ENCODE measurements at places on chromosomes 12 and 14.
A peak's percentile ranks its signal among the peaks of the same experiment; 100 is the strongest.

DNA sequence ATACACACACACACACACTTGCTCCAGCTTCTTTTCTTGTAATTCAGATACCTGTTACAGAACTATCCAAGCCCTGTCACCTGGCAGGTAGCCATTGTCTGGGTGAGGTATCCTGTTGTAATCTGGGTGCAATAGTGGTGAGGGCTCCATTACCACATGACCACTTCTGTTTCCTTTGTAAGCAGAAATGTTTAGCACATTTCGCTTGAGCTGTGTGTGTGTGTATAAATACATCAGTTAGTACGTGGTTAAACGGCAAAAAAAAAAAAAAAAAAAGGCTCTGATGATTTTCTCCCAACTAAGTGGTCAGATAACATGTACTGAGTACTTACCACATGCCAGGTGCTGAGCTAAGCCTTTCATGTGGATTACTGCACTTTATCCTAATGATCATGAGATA is 129.3 kb upstream of the SSTR1 start:
- no peak for DNase-seq

DNA sequence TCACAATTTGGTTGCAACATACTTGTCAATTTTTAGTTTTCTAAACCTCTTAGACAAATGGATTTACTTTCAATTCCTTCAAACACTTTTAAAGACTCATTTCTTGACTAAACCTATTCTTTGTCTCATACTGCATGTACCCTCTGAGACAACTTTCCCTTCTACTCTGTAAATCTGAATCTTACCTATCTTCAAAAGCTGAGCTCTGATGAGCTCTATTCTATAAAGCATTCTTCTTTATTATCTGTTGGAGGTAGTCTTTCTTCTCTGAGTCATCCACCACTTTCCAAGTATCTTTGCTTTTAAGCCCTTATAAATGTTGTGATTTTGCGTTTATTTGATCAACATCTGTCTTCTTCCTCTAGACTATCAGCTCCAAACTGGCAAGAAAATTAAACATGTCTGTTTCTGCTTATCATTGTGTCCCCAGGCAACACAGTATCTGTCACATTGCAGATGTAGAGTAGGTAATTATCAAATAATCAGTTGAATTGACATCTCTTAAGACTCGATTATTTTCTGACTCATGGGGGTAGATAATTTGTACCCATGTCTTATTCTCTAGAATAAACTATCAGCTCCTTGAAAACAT is 265.6 kb upstream of the FAR2 start:
- DNase-seq = no peak

- no peak for DNase-seq
Measured at GRCh38 chr12:3045494-3045893, 31.7 kb upstream of the TSPAN9 start.

DNA sequence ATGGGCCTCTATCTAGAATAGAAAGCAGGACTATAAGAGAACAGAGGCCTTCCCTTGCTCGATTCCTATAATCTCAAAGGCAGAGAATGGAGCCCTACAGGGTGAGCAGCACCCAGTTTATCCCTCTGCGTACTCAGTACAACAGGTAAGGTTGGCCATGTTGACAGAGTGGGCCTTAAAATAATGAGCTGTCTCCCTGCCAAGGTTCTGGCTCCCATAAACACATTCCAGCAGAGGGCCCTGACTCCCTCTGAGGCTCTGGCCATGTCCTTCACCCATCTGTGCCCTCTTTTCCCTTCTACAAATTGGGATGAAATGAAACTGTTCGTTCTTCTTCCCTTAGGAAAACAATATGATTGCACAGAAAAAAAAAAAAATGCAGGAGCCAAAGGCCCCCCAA is 16.9 kb upstream of the PNMA1 start:
- DNase-seq = no peak

DNA sequence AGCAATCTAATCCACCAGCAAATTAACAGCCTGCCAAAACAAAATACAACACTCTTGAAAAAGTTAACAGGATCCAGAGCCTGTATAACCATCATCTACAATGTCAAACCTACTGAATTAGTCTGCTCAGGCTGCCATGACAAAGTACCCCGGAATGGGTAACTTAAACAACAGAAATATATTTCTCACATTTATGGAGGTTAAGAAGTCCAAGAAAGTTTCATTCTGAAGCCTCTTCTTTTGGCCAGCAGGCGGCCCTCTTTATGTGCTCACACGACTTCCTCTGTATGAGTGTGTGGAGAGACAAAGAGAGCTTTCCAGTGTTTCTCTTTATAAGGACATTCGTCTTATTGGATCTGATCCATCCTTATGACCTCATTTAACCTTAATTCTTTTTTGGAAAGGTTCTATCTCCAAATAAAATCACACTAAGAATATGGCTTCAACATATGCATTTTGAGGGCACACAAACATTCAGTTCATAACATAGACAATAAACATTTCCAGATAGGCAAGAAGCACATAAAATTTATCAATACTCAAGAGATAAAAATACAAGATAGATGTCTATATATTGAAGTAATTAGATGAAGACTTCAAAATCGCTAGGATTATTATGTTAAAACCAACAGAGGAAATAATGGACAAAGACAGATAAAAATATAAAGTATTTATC is 5.9 kb upstream of the RERG start:
- DNase-seq = peak; percentile 36

- no peak for DNase-seq
Measured at GRCh38 chr12:128055567-128055966, 211.4 kb upstream of the TMEM132C start.

DNA sequence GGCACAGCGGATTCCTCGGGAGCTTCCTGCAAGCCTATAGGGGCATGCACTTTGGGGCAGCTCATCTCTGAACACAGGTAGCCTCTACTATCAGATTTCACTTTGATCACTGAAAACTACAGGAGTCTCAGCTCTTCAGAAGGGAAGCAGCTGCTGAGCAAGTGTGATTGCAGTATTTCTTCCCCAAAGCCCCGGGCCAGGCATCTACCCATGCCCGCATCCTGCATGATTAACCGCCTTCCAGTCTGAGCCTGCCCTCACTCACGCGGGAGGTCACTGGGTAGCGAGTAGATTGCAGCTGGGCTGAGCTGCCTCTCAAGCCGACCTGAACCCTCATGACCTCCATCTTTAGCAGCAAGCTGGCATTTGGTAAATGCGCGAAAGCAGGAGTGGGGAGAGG is 334.7 kb downstream of the DPF3 start:
- DNase-seq = peak; percentile 89

- no peak for DNase-seq
Measured at GRCh38 chr14:89828471-89829165, 125.9 kb downstream of the EFCAB11 start.

GRCh38 chr12:54891717-54892478 is 37.6 kb downstream of the MUCL1 start:
- no peak for DNase-seq

GRCh38 chr12:57142727-57143126 is 4.7 kb downstream of the LRP1-AS start:
- no peak for DNase-seq

- DNase-seq = no peak
Measured at GRCh38 chr14:30527196-30527595, 31.8 kb upstream of the G2E3 start.

DNA sequence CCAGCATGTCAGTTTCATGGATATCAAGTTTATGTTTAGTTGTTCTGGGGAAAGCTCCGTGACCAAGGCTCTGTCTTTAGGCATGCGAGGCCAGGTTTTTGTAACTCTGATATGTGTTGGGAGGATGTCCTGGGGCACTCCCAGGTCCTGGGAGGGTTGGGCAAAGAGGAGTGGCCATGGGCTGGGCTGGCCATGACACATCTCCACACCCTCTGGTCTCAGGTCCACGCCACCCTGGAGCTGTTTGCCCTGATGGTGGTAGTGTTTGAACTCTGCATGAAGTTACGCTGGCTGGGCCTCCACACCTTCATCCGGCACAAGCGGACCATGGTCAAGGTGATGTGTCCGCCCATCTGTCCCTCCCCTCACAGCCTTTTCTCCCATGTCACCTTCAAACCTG is 46.4 kb downstream of the TPCN1 start:
- DNase-seq = no peak

GRCh38 chr12:2998789-2999264 is 39.6 kb downstream of the TEAD4 start:
- DNase-seq = no peak

DNA sequence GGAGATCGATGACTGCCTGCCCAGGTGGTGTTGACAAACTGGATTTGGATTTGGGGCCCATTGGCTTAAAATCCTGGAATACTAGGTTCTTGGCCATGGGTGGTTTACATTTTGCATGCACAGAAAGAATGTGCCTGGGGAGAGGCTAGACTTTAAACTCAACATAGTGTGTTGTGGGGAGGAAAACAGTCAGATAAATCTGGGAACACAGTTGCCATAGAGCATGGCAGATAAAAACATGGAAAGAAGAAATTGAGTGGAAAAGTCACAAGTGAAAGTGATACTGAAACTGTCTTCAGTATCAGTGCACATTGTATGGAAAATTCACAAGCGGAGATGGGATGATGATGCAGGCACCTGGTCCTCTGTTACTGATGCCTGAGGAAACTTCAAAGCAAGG is 95.2 kb downstream of the SSPN start:
- DNase-seq = no peak

DNA sequence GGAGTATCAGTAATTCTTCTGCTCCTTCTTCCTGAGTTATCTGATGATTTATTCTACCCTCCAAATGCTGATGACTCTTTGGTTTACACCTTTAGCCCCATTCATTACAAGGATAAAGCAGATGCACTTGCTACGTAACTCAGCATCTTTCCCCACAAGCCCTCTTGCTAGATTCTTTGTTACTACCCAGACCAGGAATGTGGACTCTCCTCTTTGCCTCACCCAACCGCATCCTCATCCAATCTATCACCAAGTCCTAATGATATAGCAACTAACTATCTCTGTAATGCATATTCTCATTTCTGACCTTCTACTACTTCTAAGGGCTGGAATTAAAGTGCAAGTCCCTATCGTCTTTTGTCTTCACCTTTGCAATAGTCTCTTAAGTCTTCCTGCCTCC is 9.2 kb downstream of the KRT1 start:
- peak; percentile 54 for DNase-seq

- DNase-seq = peak; percentile 6
Measured at GRCh38 chr12:42421844-42422779, 96.1 kb downstream of the PPHLN1 start.

DNA sequence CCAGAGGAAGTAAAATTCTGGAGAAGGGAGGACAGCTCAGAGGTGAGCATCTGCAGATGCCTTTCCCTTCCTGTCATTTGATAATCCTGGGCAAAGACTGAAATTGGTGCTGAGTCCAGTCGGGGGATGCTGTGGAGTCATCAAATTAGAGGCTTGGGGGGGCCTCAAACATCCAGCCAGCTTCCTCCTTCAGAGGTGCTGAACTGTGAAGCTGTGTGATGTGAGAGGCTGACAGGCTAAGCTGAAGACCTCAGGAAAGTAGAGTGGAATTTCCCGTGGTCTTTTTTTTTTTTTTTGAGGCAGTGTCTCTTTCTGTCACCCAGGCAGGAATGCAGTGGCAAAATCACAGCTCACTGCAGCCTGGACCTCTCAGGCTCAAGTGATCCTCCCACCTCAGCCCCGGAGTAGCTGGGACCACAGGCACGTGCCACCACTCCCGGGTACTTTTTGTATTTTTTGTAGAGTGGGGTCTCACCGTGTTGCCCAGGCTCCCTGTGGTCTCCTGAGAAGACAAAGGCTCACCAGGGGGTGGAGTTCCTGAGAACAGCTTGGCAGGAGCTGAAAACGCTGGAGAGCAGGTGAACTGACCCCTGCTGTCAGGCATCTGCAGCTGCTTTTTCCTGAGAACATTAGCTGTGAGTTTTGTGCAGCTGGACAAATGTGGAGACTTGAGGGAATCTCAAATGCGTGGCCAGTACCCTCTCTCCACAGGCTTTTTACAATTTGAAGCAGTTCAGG is 6.1 kb upstream of the TCL1B start:
- DNase-seq = no peak

- peak; percentile 24 for DNase-seq
Measured at GRCh38 chr14:96754162-96754844, 42.9 kb upstream of the VRK1 start.

DNA sequence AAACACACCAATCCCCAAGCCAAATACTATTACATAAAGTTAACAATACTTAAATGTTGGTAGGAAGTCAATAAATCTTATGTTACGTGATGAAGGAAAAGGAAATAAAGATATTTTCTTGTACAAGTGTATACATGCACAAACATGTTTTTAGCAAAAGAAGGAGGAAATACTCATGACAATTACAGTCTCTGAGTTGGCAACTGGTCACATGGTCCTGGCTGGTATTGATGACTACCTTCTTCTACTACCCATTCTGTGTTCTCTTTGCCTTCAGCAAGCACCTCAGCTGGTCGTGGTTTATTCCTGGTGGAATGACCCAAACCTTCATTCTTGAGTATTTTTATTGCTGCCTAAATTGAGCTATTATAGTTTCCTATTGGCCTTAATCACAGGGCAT is 84.8 kb downstream of the PLBD1 start:
- DNase-seq = peak; percentile 74

DNA sequence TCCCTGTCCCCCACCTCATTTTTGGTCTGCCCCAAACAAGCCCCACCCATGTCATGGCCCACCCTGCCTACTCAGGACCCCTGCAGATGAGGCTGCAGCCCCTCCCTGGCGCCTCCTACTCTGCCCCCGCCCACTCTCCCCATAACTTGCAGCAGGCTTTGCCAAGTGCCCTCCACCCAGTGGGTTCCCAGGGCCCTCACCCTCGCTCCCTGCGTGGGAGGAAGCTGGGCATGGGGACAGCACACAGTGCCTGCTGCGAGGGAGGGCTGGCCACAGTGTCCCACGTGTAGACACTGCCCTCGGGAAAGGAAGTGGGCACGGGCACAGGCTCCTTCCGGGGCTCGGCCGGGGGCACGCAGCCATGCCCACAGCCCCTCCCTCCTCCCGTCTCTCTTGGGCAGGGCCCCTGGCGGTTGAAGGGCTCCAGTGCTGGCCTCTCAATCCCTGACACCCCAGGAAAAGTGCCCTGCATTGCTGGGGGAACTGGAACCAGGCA is 9.4 kb downstream of the AKT1 start:
- no peak for DNase-seq

GRCh38 chr14:105204206-105204930 is 23.3 kb upstream of the NUDT14 start:
- DNase-seq = peak; percentile 46

- peak; percentile 14 for DNase-seq
Measured at GRCh38 chr12:460261-461230, 807 bp downstream of the B4GALNT3 start.

DNA sequence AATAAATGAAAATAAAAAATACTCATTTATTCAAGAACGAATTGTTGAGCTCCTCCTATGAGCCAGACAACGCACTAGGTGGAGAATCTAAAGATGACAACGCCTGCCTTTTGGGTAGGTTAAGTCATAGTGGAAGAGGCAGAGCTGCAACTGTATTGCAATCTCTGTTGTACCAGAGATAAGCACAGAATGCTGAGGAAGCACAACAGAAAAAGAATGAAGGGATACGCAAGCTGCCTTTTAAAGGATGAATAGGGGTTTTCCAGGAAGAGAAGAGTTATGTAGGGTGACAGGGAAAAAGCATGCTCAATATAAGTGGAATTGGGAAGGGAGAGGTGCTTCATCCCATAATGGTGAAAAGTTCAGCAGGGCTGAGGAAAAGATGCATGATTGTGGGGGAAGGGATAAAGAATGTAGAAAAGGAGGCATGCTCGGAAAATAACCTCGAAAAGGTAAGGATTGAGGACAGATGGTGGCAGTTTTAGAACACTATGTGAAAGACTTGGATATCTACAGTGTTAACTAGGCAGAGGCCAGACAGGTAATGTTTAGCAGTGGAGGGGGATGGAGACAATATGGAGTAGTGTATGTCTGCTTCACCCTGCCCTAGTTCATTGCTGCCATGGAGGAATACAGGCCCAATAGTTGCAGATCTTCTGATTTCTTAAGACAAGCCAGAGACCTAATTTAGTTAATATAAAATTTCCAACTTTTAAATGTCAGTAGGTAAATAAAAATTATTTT is 63.9 kb upstream of the DUSP6 start:
- DNase-seq = no peak
